NCI-H446 (cell line): ENCODE measurements at places on chromosomes 16 and 17.

GRCh38 chr16:65260746-65261145, 138.9 kb upstream of the CDH11 start:
- no peak for DNase-seq

- DNase-seq = no peak
Measured at GRCh38 chr17:35907691-35908090, 22.9 kb downstream of the RDM1 start.

- peak; percentile 78 for DNase-seq
Measured at GRCh38 chr17:50482516-50482915, 3.9 kb downstream of the RSAD1 start.

DNA sequence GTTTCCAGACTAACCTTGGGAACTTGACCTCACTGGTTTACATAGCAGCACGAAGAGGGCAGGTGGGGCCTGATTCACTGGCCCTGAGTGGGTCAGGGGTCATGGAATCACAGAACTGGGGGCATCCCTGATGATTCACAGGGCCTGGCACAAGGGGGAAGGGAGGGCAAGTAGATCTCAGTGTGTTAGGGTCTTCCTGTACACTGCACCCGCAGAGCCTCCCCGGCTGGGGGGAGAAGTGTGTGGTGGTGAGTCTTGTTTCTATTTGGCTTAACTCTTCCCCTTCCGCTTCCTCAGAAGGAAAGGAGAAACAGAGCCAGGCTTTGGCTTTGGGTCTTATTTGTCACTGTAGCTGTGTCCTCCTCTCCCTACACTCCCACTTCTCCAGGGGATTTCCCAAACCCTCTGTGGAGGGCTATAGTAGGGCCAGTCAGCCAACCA, 3.7 kb downstream of the STARD3 start:
- no peak for DNase-seq

DNA sequence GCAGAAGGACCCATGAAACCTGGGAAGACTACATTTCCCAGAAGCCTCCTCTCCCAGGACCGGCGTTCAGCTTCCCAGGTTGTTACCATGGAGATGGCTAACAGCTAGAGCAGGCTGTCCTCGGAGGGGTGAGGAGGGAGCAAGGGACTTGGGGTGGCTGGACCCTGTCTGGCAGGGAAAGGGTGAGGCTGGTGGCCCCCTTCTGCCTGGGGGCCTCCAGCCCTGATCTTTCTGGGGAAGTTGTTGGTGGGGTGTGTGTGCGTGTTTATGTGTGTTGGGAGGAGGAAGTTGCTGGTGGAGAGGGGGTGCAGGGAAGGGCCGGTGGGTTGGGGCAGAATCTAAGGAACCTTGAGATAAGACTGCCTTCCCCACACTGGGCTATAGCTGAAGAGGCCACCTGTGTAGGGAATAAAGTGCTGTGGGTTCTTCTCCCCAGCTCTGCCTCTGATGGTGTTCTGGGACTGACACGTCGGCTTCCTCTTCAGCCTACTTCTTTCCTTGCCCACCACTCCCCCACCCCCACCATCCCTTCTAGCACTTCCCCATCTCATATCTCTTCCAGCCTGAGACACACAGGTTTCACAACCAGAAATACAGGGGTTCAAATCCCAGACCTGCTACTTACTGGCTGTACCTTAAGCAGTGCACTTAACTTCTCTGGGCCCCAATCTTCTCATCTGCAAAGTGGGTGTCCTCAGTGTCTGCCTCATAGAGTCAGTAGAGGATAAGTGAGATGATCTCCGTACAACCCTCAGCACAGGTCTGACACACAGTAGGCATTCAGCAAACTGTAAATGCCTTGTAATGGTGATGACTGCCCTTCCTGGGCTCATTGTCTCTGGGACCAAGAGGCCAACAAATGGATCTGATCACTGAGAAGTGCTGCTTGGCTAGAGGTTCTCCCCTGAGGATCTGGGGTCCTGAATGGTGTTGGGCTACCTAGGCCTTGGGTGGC, at the start of gene DRC7:
TSS of gene DRC7 (plus strand) at position 82 of the 955 bp plus-strand sequence. CDS start 3,144 bp downstream, outside the sequence.
- DNase-seq = peak; percentile 32

DNA sequence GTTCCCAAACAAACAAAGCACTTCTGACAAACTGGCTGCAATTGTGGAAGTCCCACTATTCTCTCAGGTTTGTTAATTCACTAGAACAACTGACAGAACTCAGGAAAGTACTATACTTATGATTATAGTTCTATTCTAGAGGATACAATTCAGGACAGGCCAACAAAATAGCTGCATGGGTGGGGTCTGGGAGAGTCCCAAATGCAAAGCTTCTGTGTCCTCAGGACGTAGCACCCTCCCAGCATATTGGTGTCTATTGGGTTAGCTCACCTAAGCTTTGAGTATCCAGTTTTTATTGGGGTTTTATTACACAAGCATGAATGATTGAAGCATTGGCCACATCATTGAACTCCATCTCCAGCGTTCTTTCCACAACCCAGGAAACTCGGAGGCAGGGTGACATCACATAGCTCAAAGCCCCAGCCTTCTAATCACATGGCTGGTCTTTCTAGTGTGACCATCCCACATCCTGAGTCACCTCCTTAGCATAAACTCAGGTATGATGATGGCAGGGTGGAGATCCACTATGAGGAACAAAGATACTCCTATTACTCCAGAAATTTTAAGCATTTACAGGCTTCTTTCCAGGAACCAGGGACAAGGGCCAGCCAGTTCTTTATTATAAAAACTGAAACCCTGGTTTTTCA, 43.9 kb upstream of the CCNF start:
- DNase-seq = no peak

DNA sequence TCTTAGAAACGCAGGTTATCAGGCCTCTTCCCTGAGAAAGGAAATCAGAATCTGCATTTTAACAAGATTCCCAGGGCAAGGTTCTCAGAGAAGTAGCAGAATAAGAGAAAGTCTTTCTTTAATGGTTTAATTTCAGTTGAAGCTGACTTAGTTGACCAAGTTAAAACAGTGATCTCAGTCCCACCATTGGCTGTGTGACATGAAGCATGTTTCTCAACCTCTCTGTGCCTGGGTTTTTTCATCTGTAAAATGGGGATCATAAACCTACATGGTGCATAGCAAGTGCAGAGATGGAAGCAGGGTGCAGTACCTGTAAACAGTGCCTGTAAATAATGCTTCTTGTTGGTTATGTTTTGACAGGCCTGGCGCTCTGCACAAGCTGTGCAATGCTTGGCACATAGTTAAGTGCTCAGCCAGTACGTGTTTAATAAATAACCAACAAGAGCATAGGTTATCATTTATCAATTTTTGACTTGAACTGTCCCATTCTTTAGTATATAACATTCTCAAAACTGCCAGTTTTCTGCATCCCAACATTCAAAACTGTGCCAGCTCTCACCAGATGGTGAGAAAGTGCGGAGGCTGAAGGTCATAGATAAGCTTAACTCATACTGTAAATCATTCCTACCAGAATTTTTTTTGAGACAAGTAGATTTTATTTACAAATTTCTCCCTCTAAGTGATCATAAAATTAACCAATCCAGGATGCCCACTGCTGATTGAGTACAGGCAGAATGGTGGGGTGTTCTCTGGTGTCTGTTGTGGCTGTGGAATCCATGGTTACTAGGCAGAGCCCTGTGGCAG, 6.9 kb downstream of the C17orf67 start:
- DNase-seq = no peak

GRCh38 chr16:4700380-4700996, 7.1 kb downstream of the NUDT16L1 start:
- no peak for DNase-seq

GRCh38 chr17:9801505-9801904, 10.1 kb upstream of the DHRS7C start:
- DNase-seq = no peak

- no peak for DNase-seq
Measured at GRCh38 chr16:69579783-69580481, 14.2 kb downstream of the NFAT5 start.

DNA sequence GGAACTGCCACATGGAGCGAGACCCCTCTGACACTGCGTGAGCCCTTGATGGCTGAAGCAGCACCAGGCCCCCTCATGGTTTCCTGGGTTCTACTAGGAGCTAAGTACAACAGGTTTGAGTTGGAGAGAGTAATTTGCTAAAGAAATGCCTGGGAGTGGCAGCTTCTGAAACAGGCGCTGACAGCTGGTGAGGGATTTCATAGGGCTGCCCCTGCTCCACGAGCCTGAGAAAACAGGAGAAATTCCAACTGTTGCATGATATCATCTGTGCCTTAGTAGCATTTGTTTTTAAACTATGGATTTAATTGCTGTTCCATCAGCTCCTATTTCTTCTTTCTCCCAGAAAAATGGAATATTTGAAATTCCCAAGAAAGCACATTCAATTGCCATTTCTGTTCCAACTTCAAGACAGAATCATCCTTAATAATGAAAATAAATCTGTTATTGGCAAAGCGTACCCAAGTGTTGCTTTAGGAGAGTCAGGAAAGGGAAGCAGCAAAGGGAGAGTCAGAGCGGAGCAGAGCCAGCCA, 78.8 kb upstream of the ANKFN1 start:
- DNase-seq = no peak
